ENCODE measurements at places on chromosomes 4 and X. TPM values are rescaled to one million over a fixed set of nuclear protein-coding genes. Genes with fewer than 3 reads are reported as not detected.

Gene SLC6A14
- total RNA-seq: 0.51 TPM

Gene PGAM4
- total RNA-seq: not detected

Gene ASB5
- total RNA-seq: 0.84 TPM

Gene ELF4
- total RNA-seq: 4.8 TPM

Gene HSD17B13
- 0.31 TPM for total RNA-seq

Gene STPG2
- 1.1 TPM for total RNA-seq

Gene SSX2B
- not detected for total RNA-seq

Gene MAGEE1
- total RNA-seq: 9.6 TPM

Gene UGT2B15
- total RNA-seq: 0.57 TPM

DNA sequence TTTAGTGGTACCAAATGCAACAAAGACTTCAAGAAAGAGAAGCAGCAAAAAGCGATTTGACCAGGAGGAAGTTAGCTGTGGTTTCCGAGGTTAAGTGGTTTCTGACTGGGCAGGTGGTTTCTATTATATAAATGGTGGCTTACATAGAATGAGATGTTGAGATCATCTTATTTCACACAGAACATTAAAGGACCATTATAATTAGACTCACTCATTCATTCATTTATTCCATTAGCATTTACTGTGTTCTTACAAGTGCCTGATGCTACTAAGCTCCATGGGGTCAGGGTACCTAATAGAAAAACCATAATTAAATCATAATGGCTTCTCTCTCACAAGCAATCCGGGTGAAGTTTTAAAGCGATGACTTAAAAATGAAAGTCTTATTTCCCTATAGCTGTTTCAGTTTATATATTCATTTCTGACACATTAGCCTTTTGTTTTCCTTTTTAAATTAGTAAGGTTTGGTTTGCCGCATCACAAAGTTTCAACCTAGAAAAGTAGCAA is 10.6 kb downstream of the TSPAN6 start:
- H3K36me3 ChIP-seq: peaks cover 15% of the 10 kb centered on the region
- no peak for DNase-seq
- H3K27ac ChIP-seq: no peak overlapping the region
- H3K4me1 ChIP-seq: peaks cover 2% of the 10 kb centered on the region

- H3K27ac ChIP-seq: no peak overlapping the region
- peaks cover 3% of the 10 kb centered on the region for H3K36me3 ChIP-seq
- no peak for DNase-seq
- no peaks in the 10 kb centered on the region for H3K27me3 ChIP-seq
These were observed 49.8 kb upstream of the AGA start for GRCh38 chr4:177492022-177492421.

DNA sequence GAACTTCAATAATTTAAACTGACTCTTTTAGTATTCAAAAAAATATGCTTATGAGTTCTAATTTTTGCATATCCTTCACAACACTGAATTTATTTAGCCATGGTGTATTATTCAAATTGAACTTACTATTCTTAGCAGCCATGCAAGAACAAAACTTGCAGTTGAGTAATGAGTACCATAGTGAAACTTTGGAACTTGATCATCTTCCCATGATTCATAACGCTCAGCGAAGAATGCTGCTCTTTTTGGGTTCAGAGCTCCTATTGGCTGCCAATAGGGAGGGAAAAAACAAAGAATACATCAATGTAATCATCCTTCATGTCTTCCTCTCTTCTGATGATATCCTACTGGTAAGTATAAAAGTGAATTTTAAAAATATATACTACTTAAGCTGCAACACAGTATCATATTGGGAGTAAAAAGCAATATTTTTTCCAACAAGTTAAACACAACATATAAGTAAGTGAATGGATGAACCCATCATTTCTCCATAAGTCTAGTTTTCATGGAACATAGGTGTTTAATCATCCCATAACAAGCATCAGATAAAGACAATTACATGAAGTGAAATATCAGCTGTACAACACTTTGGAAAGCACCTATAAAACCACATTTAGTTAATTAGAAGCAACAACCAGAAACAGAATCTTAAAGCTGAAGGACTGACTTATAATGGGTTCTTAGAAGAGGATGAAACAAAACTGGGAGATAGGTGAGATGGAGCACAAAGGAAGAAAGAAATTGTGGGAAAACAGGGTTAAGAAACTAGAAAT is 145.2 kb upstream of the MAB21L2 start:
- no peak for DNase-seq
- H3K4me1 ChIP-seq: no peaks in the 10 kb centered on the region
- H3K27me3 ChIP-seq: no peaks in the 10 kb centered on the region
- no peak overlapping the region for H3K4me3 ChIP-seq
- no peak overlapping the region for H3K27ac ChIP-seq
- H3K36me3 ChIP-seq: peaks cover 11% of the 10 kb centered on the region

- no peaks in the 10 kb centered on the region for H3K36me3 ChIP-seq
- no peak for DNase-seq
- H3K27ac ChIP-seq: no peak overlapping the region
- H3K4me3 ChIP-seq: no peak overlapping the region
- no peaks in the 10 kb centered on the region for H3K27me3 ChIP-seq
- H3K4me1 ChIP-seq: no peaks in the 10 kb centered on the region
These were observed 458.7 kb downstream of the NAF1 start for GRCh38 chr4:162707962-162708361.

- no peak overlapping the region for H3K27ac ChIP-seq
- DNase-seq: no peak
These were observed 58.0 kb downstream of the FUNDC1 start for GRCh38 chrX:44484607-44485146.

- H3K27me3 ChIP-seq: no peaks in the 10 kb centered on the region
- peaks cover 9% of the 10 kb centered on the region for H3K4me1 ChIP-seq
- DNase-seq: no peak
- no peaks in the 10 kb centered on the region for H3K36me3 ChIP-seq
- no peak overlapping the region for H3K4me3 ChIP-seq
These were observed 36.9 kb downstream of the LAMTOR3 start for GRCh38 chr4:99857307-99857706.

DNA sequence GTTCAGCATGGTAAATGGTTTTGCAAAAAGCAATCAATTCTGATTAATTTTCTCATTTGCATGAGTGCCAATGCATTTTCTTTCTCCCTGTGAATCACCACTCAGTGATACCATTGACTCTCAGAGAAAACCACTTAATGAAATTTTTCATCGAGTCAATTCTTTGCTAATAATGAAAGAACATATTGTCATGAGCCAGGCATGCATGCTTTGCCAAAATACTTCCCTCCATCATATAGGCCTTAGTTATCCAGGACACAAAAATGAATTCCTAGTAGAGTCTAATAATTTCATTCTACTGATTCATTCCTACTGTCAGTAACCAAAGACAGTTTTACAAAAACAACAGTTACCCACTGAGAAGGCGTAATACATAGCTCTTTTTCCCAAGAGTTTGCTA is 680.0 kb downstream of the TRIML1 start:
- H3K4me3 ChIP-seq: no peak overlapping the region
- no peak overlapping the region for H3K27ac ChIP-seq
- H3K4me1 ChIP-seq: no peaks in the 10 kb centered on the region
- no peaks in the 10 kb centered on the region for H3K36me3 ChIP-seq

GRCh38 chrX:108270280-108270679 is 167.9 kb downstream of the COL4A6 start:
- H3K4me3 ChIP-seq: no peak overlapping the region
- peaks cover 1% of the 10 kb centered on the region for H3K36me3 ChIP-seq
- H3K27ac ChIP-seq: no peak overlapping the region
- H3K27me3 ChIP-seq: no peaks in the 10 kb centered on the region
- H3K4me1 ChIP-seq: peaks cover 10% of the 10 kb centered on the region
- DNase-seq: no peak

DNA sequence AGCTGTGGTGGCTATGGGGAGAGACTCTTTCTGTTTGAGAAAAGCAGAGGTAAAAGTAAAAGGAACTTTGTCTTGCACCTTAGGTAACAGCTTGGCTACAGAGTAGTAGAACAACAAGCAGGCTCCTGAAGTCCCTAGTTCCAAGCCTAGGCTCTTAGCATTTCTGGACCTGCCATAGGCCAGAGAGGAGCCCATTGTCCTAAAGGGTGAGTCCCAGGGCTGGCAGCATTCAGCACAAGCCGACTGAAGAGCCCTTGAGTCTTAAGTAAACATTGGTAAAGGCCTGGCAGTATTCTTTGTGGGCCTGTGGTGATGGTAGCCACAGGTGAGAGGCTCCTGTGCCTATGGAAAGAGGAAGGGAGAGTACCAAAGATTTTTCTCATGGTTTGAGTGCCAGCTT is 38.2 kb downstream of the CSN3 start:
- no peak overlapping the region for H3K4me3 ChIP-seq
- H3K27me3 ChIP-seq: no peaks in the 10 kb centered on the region
- no peaks in the 10 kb centered on the region for H3K4me1 ChIP-seq

- H3K4me1 ChIP-seq: no peaks in the 10 kb centered on the region
- peaks cover 29% of the 10 kb centered on the region for H3K27me3 ChIP-seq
- H3K36me3 ChIP-seq: no peaks in the 10 kb centered on the region
- no peak overlapping the region for H3K27ac ChIP-seq
These were observed 7.3 kb downstream of the CFAP99 start for GRCh38 chr4:2426069-2426397.

- no peak overlapping the region for H3K4me3 ChIP-seq
- H3K27ac ChIP-seq: no peak overlapping the region
- H3K36me3 ChIP-seq: peaks cover 3% of the 10 kb centered on the region
- DNase-seq: peak; percentile 8
These were observed 2.8 kb downstream of the MXD4 start for GRCh38 chr4:2259036-2259540.

GRCh38 chr4:76987685-76988084 is 38.1 kb downstream of the SEPTIN11 start:
- no peaks in the 10 kb centered on the region for H3K27me3 ChIP-seq
- no peak for DNase-seq
- H3K4me1 ChIP-seq: peaks cover 37% of the 10 kb centered on the region
- H3K36me3 ChIP-seq: peaks cover 6% of the 10 kb centered on the region
- H3K4me3 ChIP-seq: no peak overlapping the region

DNA sequence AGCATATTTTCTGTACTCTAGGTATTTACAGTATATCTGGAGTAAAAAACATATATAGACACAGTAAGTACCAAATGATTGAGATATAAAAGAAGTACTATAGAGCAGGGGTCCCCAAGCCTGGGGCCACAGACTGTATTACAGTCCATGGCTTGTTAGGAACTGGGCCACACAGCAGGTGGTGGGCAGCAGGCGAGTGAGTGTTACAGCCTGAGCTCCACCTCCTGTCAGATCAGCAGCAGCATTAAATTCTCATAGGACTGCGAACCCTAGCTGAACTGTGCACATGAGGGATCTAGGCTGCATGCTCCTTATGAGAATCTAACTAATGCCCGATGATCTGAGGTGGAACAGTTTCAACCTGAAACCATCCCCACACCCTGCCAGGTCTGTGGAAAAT is 300.7 kb downstream of the NR3C2 start:
- no peaks in the 10 kb centered on the region for H3K36me3 ChIP-seq
- no peaks in the 10 kb centered on the region for H3K27me3 ChIP-seq
- no peak for DNase-seq

DNA sequence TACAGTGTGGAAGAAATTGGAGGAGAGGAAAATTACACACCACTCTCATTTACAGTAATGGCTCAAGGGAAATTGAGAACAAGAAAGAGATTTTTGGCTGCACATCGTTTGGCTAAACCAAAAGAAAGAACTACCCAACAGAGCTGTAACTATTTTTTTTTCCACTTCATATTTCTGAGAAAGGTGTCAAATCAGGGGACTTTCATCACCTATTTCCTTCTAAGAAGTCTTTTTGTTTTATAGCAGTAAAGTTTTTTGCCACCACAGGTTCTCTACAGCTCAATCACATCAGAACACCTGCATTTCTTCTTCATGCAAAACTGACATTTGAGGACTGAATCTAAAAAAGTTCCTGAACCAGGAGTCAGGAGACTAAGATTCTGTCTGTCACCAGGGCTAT is 57.5 kb upstream of the TNIP3 start:
- H3K27me3 ChIP-seq: no peaks in the 10 kb centered on the region
- H3K36me3 ChIP-seq: no peaks in the 10 kb centered on the region
- H3K27ac ChIP-seq: no peak overlapping the region
- H3K4me1 ChIP-seq: peaks cover 17% of the 10 kb centered on the region

DNA sequence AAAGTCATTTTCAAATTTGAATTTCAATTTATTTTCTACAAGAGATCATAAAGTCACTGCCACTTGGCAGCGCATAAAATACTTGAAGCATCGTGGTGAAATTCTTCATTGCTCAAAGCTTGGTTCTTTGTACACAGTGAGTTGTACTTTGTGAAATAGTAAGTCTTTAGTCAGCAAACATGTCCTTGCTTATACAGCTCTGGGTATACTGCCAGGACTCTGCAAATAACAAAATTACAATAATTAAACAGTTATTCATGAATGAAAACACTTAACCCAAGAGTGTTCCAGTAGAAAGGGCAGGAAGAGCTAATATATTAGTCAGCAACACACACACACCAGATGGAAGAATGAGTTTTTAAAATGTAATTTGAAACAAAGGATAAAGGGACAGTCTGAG is 1300.9 kb upstream of the DIAPH2 start:
- H3K27me3 ChIP-seq: no peaks in the 10 kb centered on the region
- no peak overlapping the region for H3K27ac ChIP-seq
- no peak for DNase-seq
- no peak overlapping the region for H3K4me3 ChIP-seq

DNA sequence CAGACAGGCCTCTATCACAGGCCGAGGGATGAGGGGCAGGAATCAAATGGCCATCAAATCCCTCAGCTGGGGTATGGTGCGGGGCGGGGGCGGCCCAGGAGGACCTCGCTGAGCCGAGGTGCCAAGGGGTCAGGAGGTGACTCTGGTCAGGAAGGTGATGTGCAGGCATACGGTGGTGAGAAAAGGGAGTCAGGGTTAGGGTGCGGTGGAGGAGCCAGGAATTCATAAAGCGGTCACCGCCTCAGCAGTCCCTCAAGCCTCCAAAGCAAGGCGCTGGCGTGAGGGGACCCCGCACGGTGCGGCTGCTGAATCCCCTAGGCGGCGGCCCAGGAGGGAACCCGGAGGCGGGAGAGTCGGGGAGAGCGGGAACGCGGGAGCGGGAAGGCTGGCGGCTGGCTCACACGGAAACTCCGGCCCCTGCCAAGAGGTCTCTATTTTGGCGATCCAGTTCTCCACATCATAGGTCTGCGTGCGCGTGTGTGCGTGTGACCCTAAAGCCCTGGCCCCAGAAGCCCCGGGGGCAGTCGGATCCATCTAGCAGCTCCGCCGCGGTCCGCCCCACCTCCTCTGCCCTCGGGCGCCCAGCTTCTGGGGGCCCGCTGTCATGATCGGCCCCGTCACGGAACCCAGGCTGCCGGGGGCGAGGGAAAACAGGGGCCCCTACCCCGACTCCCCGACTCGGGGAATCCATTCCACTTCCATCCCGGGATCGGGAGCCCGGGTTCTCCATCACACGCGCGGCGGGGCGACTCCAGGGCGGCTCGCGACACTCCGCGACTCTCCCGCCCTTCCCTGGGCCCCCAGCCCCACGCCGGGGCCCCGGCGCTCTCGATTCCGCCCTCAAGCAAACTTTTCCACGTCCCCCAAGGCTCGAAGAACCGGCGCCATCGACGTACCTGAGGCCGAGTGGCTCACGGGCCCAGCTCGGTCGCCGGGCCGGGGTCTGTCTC is 593 bp downstream of the ELF4 start:
- H3K4me3 ChIP-seq: peak overlapping the region; percentile 64
- no peak for DNase-seq
- H3K4me1 ChIP-seq: peaks cover 13% of the 10 kb centered on the region
- no peaks in the 10 kb centered on the region for H3K36me3 ChIP-seq
- peaks cover 20% of the 10 kb centered on the region for H3K27me3 ChIP-seq
